ENCODE measurements at places on chromosomes 6 and 20.

- DNase-seq = no peak
These were observed 398.6 kb downstream of the KHDRBS2 start for GRCh38 chr6:61887423-61887822.

- no peak for DNase-seq
These were observed 134.8 kb upstream of the FOXA2 start for GRCh38 chr20:22719167-22719591.

GRCh38 chr6:143335865-143336264 is 114.6 kb downstream of the ADAT2 start:
- DNase-seq = no peak

GRCh38 chr6:93787841-93788240 is 368.5 kb upstream of the EPHA7 start:
- no peak for DNase-seq

GRCh38 chr20:20888266-20888656 is 175.8 kb upstream of the RALGAPA2 start:
- DNase-seq = no peak

DNA sequence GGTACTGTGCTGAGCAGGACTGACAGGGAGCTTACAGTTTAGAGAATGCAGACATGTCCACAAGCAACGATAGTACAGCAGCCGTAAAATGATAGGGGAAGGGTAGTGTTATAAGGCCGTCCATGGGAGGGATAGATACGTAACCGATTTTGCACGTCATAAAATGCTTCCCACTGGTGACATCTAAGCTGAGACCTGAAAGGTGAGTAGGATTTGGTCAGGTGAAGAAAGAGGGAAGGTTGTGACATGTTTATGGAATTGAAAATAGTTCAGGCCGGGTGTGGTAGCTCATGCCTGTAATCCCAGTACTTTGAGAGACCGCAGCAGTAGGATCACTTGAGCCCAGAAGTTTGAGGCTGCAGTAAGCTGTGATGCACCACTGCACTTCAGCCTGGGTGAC is 25.6 kb downstream of the SNX9 start:
- no peak for DNase-seq

DNA sequence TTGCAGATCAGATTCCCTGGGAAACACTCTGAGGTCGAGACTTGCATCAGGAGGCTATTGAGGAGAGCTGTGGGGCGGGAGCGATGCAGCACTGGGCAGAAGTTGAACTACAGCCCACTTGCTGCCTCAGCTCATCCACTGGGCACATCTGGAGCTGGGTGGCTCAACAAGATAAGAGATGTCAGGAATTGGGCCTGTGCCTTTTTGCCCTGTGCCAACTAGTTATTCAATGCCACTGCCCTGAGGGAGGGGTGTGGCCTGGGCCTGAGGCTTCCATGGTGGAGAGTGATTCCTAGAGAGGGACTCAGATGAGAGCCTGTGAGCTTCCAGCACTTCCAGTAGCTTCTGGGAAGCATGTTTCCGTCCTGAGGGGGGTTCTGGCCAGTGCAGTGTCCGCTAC is 32.7 kb downstream of the BRPF3 start:
- DNase-seq = no peak

- DNase-seq = no peak
These were observed 18.2 kb downstream of the TRIM26 start for GRCh38 chr6:30194797-30195690.

- no peak for DNase-seq
These were observed 19.4 kb upstream of the EIF2S2 start for GRCh38 chr20:34131491-34131890.

DNA sequence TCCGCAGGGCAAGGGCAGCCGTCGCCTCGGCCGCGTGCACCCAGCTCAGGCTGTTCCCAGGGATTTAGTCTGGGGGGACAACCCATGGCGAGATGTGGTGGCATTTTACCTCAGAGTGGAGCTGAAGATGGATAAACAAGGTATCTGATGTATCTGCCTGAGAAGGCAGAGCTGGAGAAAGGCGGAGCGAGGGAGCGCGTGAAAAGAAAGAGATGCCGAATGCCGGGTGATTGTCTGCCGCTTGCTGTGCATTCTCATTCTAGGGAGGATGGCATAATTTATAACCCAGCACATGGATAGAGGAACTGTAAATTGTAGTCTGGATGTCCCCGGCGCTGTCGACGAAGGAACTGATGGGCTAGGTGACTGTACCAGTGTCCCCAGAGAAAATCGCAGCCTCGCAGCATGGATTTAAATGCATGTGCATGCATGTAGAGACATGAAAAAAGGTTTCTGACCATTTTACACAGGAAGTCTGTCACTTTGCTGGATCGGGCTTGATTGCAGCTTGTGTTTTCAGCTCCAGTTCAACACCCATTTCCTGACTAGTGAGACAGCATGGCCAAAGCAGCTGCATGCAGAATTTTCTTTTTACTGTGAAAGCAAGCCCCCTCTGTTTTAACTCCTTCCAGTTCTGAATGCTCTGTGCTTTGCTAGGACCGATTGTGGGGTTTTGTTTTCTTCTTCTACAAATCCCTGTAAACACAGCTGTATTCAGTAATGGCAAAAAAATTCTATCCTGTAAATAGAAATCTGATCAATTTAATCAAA is 149.7 kb downstream of the PRL start:
- no peak for DNase-seq

- DNase-seq = no peak
These were observed 69.7 kb upstream of the FAM8A1 start for GRCh38 chr6:17530321-17530835.

All from GF-D8 (cell line).